ENCODE measurements at places on chromosomes 11 and 22.
A peak's percentile ranks its signal among the peaks of the same experiment; 100 is the strongest.

- DNase-seq, result no peak
These were observed 30.1 kb upstream of the ANO5 start for GRCh38 chr11:22162756-22163155.

DNA sequence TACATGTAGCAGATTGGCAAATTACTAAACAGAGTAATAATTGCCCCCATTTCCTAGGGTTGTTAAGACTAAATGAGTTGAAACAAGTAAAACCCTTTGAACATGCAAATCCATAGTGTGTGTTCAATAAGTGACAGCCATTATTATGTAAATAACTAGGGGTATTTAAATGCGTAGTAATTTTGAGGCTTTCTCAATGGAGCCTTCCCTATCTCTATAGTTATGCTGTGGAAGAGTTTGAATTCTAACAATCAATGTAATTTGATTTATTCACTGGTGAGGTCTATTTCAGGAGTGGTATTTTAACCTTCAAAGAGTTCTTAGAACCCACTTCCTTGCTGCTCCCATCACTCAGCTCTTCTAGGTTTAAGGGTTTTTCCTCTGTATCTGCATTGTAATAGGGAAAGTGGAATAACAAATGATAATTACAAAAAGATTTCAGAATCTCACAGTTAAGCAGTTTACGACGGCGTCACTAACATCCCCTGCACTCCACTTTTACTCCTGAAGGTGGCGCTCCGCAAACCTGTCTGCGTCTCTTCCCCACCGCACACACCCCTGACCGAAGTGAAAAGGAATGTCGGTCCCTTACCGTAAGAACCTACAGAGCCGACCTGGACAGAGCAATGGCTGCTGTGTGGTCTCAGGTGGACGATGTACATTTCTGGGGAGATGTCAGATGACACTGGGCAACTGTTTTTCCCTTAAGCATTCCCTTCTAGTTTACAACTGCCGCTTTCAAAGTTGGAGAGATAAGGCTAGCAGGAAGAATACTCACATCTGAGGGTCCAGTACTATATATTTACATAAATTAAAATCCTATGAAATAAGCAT is 80.8 kb downstream of the ZC3H12C start:
- peak; percentile 62 for DNase-seq

- DNase-seq, result no peak
These were observed 19.6 kb upstream of the ATXN10 start for GRCh38 chr22:45651931-45652528.

- DNase-seq, result no peak
These were observed 666.1 kb downstream of the CNTN5 start for GRCh38 chr11:99686838-99687237.

GRCh38 chr11:84390441-84391078 is 1104.4 kb upstream of the CCDC90B start:
- no peak for DNase-seq

- no peak for DNase-seq
These were observed 163.1 kb downstream of the ETS1 start for GRCh38 chr11:128424271-128424711.

DNA sequence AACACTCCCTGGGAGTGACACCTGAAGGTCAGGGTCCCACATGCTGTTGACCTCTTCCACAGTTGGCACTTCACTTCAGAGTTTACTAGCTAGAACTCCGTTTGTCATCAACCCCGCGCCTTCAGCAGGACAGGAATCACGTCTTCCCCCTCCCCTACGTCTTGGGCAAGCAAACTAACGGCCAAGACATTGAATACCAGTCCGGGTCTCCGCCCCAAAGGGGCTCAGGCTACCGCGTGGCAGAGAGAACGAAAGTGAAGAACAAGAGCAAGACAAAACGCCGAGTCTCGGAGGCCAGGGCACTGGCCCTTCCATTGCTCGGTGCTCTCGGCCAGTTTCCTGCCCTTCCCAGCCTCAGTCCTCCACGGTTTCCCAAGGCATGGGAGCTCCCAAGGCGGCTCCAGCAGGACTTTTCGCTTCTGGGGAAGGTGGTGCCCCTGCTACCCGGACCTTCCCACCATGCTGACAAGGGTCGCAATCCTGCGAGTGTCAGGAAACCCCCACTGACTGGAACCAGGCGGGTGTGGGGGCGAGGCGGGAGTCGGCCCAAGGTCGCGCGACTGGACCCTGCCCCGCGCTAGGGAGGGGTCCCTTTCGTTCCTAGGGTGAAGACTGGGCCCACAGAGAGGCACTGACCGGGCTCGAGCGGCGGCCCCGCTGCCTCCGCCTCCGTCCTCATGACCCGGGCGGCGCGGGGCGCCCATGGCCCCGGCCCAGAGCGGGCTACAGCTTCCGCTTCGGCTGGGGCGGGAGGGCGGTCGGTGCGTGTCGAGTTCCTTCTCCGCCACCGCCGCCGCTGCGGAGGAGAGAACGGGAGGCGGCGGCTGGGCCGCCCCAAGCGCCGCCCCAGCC is at the start of gene GUCD1:
TSS of gene GUCD1 (minus strand) at position 826 of the 852 bp plus-strand sequence. CDS start at position 679, 147 bp downstream.
- no peak for DNase-seq

DNA sequence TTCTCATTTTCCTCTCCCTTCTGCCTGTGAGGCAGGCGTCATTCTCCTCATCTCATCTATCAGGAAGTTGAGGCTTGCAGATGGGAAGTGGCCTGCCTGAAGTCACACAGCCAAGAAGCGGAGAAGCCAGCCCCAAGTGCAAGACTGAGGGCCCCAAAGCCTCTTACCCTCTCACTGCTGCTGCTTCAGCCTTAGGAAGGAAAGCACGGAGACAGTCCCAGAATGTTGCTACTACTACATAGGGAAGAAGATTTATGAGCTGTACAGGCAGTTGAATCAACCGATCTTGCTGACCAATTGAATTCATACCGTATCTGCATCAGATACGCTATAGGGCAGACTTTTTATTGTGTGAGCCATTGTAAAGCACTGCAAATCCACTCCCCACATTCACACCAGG is 89.0 kb downstream of the CWC15 start:
- no peak for DNase-seq

DNA sequence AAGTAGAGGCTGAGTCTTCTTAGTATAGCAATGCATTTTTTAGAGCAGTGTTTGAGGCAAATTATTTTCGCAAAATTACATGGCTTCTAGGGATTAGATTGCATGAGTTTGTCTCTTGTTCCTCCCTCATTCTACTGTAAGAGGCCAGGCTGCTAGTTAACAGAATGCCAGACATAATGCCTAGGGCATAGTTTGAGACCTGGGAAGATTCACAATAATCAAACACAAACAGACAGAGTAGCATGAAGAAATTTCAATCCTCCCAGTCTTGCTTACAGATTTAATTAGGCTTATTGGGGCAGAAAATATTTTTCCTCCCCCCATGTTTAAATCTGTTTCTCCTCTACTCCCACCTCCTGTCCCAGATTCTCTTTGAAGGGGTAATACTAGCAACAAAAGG is 48.3 kb downstream of the ARHGEF12 start:
- DNase-seq, result peak; percentile 35

- peak; percentile 73 for DNase-seq
These were observed 1.7 kb downstream of the QSER1 start for GRCh38 chr11:32894149-32894827.

GRCh38 chr11:125284245-125284850 is 119.8 kb downstream of the PKNOX2 start:
- no peak for DNase-seq

DNA sequence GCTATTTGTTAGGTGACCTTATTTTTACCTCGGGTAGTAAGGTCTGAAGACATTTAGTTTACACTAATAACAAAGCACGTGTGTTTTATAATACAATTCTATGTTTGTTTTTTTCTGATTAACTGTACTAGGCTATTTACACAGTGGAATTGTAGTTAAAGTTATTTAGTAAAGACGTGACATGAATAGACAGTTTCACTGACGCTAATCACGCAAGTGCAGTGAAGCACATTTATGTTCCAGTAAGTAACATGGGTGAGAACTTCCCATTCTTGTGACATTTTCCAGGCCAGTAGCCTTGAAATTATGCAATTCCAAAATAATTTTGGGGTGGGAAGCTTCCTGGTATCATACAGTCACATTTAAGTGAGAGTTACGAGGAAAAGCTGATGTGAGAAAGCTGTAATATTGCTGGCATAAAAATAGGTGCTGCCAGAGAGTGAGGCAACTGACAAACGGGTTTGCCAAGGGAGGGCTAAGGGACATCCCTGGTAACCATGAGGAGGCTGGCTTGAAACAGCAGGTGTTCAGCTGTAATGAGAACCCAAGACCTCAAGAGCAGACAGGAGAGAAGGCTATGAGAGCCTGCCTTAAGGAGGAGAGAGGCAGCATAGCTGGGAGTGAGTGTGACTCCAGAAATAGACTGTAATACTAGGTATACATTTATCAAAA is 378.8 kb downstream of the DCDC1 start:
- DNase-seq, result no peak

Measured in NCI-H226 (cell line).